NCI-H1417 (cell line): ENCODE measurements at places on chromosomes 2 and 18.

DNA sequence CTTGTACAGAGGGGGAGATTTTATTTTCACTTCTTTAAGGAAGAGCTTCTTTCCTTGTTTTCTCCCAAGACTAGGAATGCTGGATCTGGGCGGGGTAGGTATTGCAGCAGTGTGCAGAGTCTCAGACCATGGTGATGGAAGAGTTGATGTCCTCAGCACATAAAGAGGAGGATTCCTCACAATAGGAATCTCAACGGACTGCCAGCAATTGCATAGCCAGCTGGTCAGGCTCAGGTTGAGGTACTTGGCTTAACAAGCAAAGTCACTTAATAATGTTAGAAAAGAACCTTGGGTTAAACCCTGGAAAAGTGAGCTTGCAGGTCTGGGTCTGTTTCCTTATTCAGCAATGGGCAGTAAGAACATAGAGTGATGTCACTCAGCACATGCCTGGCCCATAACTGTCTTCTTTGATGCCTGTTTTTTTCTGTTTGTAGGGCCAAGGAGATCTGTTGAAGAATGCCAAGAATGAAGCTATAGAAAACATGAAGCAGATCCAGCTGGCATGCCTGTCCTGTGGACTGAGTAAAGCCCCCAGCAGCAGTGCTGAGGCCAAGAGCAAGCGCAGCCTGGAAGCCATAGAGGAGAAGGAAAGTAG is 342.1 kb downstream of the PLCL1 start:
- DNase-seq = no peak

DNA sequence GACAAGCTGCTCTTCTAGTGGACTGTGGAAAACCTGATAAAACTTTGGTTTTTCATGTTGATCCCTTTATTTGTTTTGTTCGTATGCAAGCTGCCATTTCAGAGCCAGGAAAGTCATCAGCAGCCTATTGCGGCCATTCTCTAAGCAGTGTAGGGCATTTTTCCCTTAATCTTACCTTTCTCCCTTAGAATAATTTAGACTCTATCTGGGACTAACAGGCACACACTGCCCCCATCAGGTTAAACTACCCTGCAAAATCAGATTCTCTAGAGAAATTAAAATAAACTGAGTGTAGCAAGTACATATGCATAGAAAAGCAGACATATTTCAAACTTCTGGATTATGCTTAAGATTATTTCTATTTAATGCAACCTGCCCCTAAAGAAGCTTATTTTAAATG is 347.5 kb downstream of the METTL4 start:
- peak; percentile 45 for DNase-seq

DNA sequence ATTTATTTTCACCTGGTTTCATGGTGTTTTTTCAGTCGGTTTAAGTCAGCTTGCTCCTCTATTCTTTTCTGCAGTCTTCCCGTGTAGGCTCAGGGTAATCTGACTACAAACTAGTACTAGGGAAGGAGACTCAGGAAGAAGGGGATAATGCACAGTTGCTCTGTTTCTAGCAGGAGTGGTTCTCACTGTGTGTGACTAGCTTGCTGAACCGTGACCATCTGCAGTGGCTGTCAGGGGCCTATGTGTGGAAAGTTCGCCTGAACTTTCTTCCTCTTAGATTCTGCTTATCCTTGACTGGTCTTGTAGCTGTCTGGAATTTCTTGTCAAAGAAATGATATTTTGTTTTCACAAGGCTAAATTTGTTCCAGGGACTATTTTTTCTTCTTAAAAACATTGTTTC is 46.3 kb upstream of the AQP4 start:
- no peak for DNase-seq

GRCh38 chr2:144876013-144876412 is 356.1 kb upstream of the ZEB2 start:
- no peak for DNase-seq

- DNase-seq = no peak
These were observed 467.7 kb upstream of the CELF4 start for GRCh38 chr18:38033282-38033681.
